ENCODE measurements at places on chromosomes 16 and 17.

GRCh38 chr17:15351925-15352324 lies 10.5 kb upstream of the TEKT3 start:
- DNase-seq, result peak; percentile 30

DNA sequence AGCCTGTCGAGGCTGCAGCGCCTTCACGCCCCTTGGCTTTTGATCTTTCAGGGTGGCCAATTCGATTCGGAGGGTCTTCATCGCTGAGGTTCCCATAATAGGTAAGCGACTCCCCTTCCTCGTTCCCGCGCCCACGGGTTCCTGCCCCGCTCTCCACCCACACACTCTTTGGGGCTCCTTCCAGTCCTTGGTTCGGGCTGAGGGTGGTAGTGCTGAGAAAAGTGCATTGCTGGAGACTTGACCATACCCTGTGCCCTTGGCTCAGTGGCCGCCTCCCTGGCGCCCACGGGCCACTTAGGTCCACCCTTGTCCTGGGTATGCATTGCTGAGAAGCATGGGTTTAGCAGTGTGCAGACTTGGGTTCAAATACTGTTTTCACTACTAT lies 491 bp downstream of the POLR2C start:
- DNase-seq, result no peak

DNA sequence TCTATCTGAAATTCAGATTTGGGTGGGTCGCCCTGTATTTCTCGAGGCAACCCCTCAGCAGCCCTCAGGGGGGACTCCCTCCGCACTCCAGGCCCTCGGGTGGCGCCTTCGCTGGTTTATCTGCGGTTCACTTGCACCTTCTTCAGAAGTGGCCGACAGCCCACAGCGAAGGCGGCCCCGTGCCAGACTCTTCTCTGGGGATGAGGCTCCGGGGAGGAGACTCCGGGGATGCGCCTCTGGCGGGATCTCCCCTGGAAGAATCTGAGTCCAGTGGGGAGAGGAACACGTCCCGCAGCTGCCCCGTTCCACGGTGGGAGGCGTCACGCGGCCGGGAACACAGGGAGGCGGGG lies 63.9 kb upstream of the DNAJA2 start:
- DNase-seq, result no peak

GRCh38 chr16:1164382-1164781 lies 11.5 kb downstream of the CACNA1H start:
- no peak for DNase-seq

DNA sequence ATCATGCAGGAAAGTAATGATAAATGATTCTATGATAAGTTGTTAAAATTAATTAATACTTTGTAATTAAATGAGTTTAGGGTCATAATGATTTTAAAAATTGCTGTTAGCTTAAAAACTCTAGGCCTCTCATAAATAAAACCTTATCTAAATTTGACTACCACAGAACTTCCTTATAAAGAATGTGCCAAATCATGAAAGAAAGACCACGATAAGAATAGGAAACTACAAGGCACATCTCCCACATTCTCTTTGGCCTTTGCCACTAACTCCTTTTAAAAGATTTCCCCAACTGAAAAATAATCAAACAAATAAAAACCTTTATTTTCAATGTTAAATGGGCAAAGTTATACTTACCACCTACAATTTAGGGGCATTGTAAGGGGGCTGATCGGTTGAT lies 164.6 kb upstream of the C17orf78 start:
- DNase-seq, result no peak

- no peak for DNase-seq
These were observed 5.8 kb downstream of the NLGN2 start for GRCh38 chr17:7413346-7413985.

- no peak for DNase-seq
These were observed 44.2 kb downstream of the PSMD12 start for GRCh38 chr17:67322042-67322787.

DNA sequence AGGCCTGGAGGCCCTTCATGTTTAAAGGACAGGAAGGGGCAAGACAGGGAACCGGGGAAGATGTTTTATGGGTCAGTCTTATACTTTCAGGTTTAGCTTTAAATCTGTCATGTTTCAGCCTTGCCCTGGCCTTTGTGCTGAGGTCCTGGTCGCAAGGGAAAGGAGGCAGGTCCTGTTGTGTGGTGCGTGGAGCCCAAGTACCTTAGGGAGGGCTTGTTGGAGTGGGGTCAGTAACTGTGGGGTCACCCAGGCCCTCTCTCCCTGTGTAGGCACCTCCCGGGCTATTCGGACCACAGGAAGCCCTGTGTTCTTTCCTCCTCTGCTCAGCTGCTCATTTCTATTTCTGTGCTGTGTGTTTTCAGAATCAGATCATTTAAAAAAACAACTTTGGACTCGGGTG lies 42.7 kb downstream of the MPRIP start:
- no peak for DNase-seq

GRCh38 chr16:46763147-46763546 lies 15.0 kb upstream of the MYLK3 start:
- DNase-seq, result no peak

GRCh38 chr16:60991886-60992285 lies 1044.4 kb downstream of the CDH8 start:
- DNase-seq, result no peak

GRCh38 chr16:58499615-58500351 lies at the start of gene NDRG4:
NDRG4 (plus strand) TSS chr16:58500143; CDS start chr16:58500249, 106 bp downstream.
- peak; percentile 60 for DNase-seq

DNA sequence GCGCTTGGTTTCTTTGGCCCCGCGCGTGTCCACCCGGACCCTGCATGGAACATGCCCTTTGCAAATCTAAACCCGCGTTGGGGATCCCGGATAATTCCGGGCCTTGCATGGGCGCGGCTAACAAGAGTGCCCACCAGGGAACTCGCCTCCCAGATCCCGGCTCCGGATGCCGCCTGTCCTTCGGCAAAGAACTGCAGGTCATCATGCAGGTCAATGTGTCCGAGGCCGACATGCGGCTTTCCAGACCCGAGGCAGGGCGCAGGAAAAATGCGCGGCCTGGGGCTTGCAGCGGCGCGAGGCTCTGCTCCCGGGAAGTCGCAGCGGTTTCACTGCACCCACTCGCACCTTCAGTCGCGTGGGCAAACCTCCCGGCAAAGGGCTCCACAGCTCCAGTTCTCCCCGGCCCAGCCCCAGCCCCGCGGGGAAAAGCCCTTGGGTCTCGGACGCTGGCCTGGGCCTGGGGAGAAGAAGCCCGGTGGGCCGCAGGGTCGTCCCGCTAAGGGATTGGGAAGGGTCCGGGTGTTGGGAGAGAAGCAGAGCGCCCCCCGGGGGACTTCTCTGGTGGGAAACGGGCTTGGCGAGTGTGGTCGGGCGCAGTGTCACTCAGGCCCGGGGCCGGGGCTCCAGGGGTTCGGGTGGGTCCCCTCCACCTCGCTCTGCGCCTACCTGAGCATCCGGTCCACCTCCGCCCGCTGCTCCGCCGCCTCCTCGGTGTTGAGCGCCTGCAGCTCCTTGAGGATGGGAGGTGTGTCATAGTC lies 805 bp downstream of the HNF1B start:
- peak; percentile 33 for DNase-seq

- no peak for DNase-seq
These were observed 229.4 kb downstream of the XYLT1 start for GRCh38 chr16:17241264-17241835.

- DNase-seq, result no peak
These were observed 44.0 kb downstream of the MARVELD3 start for GRCh38 chr16:71669926-71670536.

- no peak for DNase-seq
These were observed 49.7 kb downstream of the ZNRF1 start for GRCh38 chr16:75048530-75048929.

DNA sequence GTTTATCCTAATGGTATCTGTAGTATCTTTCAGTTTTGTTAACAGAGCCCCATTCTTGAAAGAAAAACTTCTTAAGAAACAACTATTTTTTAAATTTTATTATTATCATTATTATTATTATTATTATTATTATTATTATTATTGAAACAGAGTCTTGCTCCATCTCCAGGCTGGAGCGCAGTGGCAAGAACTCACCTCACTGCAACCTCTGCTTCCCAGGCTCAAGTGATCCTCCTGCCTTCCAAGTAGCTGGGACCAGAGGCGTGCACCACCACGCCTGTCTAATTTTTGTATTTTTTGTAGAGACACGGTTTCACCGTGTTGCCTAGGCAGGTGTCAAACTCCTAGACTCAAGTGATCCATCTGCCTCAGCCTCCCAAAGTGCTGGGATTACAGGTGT lies 23.4 kb downstream of the SUPT6H start:
- no peak for DNase-seq

DNA sequence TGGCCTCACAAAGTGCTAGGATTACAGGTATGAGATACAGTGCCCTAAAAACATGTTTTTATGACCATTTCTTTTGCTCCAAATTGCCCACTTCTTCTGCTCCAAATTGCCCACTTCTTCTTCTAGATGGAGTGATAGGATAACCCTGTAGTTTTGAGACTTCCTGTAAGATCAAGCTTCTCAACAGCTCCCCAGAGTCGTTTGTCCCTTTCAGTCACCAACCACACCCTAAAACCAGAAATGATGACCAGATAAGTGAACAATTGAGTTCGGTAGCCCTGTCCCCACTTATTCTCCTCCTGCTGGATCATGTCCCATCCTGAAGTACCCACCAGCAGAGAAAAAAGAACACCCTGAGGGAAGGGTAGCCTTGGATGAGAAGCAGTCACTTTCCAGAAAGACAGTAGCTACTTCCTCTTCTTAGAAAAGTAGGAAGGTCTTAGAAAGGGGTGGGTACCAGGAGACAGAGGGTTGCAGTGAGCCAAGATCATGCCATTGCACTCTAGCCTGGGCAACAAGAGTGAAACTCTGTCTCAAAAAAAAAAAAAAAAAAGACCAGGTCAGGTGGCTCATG lies 2.5 kb downstream of the ODAD4 start:
- DNase-seq, result no peak

GRCh38 chr17:6069539-6070429 lies at the start of gene WSCD1:
WSCD1 (plus strand) TSS chr17:6070379; CDS start chr17:6080659, 10,280 bp downstream.
- DNase-seq, result no peak

DNA sequence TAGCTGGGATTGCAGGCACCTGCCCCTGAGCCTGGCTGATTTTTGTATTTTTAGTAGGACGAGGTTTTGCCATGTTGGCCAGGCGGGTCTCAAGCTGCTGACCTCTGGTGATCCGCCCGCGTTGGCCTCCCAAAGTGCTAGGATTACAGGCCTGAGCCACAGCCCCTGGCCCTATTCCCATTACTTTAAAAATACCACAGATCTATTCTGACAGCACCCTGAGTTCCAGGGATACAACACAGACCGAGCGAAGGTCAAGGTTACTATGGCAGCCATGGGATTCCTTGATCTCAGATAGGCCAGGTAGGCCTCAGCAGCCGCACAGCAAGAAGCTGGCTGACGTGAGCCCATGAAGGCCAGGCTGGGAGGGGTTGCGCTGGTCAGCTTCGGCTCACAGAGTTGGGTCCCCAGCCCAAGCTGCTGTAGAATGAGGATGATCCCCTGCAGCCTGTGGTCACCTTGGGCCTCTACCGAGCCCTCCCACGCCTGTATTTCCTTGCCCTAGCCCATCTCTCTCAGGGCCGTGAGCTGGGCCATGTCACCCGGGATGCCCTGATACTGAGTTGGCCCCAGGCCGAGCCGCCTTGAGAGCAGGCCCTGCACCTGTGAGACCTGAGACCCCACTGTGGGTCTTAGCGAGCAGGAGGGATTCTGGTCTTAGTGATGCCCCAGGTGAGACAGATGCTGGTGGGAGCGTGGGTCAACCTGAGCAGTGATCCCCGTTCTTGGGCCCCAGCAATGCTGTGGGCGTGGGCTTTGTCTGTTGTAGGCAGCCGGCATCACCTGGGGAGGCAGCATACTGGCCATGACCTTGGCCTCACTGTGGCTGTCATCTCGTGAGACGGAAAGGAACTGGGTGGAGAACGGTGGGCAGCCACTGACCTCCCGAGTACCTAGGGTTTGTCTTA lies 16.9 kb upstream of the RNF213 start:
- no peak for DNase-seq

DNA sequence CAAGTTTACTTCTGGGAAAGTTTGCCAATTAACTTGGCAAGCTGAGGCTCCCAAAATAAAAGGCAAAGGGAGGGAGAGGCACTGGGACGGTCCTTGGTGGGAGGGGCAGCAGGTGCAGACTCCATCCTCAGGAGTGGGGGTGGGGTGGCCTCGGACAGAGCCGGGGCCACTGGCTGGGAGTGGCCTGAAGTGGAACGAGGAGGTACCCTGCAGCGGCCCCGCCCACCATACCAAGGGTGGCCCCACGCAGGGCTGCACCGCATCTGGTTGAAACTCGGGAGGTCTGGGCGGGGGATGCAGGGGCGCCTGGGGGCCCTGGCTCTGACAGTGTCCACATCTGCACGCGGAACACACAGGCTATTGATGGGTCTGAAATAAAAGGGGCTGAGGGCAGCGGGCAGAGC lies 42.4 kb upstream of the SLC38A10 start:
- no peak for DNase-seq

DNA sequence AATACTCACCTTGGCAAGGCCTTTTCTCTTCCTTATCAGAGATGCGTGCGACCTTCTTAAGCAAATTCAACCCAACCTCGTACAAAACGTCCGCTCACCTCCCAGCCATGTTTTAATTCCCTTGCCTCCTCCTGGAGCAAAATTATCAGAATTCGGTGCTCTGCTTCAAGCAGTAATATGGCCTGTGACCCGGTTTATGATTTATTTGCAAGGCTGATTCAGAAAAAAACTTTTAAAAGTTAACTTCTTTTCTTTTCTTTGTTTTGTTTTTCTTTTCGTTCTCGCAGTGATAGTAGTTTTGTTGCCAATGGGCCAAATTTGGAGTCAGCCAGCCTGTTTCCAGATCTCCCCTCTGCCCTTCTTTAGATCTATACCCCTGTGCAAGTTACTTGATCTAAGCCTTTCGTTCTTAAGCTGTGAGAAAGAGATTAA lies at the start of gene PHLPP2:
Gene PHLPP2, minus strand, starts transcription at position 382 of the 432 bp plus-strand sequence. CDS start 9,906 bp downstream, outside the sequence.
- DNase-seq, result no peak

GRCh38 chr17:57365420-57365819 lies 109.1 kb downstream of the MSI2 start:
- DNase-seq, result no peak

DNA sequence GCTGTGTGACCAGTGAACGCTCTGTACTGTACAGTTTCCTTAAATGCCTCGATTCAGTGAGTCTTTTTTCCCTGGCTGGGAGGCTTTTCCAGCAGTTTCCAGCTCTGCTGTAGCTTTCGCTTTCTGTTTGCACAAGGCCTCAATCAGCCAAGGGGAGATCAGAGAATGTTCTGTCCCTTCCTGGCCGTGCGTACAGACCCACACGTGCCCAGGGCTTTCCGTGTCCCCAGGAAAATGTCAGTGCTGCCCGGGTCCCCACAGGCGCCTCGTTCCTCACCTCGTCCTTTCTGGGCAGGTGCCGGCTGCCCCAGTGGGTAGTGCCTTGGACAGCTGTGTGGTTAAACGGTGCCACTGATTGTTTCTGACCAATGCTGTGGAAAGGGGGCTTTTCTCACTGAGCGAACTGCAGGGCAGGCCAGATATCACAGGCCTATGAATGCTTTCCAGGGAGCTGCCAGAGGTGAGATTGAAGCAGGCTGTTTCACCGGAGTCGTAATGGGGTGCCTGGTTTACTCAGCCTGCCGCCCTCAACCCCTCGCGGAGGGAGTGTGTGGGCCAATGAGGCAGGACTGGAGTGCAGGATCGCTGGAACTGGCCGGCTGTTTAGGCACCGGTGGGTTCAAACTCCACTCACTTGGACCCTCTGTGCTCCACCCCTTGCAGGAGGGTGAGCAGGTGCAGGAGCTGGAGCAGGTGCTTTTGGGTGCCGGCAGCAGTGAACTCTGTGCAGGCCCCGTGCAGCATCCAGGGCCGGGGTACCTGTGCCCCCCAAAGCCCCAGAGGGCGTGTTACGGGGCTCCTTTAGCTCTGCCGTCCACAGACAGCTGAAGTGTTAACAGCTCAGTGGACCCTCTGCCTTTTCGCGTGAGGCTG lies 44.4 kb downstream of the ZNF778 start:
- DNase-seq, result no peak

GRCh38 chr17:79978548-79978855 lies 57.2 kb downstream of the TBC1D16 start:
- DNase-seq, result no peak
